AG09319 (cell line): ENCODE measurements at places on chromosomes 4 and X.

DNA sequence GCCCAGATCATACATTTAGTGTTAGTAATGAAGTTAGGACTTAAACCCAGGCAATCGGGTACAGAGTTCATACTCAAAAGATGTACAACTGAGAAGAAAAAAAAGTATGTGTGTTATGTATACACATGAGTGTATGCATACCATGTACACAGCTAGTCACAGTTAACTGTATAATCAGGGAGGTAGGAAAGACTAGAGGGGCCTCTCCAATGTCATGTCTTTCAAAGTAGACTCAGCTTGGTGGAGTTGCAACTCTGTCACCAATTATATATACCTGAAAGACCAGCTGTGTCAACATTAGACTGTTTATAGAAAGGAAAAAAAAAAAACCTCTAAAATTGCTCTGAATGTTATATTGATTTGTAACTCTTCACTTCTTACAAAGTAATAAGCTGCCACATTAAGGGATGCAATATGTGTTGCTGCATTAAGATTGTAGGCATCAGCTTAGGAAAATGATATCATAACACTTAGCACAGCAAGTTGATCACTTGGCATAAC, 167.5 kb downstream of the DCTD start:
- no peak for DNase-seq

GRCh38 chr4:149999485-150000074, 78.7 kb upstream of the DCLK2 start:
- DNase-seq, result peak; percentile 65

GRCh38 chr4:124804584-124804983, 92.1 kb upstream of the ANKRD50 start:
- no peak for DNase-seq

- no peak for DNase-seq
These were observed 13.7 kb downstream of the OCRL start for GRCh38 chrX:129553619-129554288.

GRCh38 chr4:7379719-7380118, 55.0 kb downstream of the PSAPL1 start:
- DNase-seq, result no peak

DNA sequence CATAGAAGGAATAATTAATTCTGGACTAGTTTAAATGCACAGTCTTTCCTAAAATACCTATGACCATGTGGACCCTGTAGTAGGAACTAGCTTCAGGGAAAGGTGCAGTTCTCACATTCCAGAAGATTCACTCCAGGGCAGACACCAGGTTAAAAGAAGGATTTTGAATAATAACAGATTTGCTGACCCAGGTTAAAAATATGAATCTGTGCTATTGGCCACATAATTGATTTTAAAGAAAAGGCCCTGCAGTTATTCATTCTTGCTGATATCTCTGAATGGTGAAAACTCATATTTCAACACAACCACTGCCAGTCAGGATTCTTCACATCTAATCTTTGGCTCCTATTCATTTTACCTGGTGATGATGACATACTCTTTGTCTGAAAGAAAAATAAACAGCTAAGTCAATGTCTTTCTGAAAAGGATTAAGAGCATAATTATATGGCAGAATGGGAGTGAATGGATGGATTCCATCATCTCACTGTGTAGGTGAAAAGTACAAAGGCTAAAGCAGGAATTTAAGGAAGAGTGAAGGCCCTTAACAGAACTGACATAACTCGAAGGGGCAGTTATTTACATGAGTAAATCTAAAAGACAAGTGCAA, 432.8 kb downstream of the PDGFC start:
- DNase-seq, result no peak

- no peak for DNase-seq
These were observed 20.3 kb downstream of the MEPE start for GRCh38 chr4:87853108-87853507.

- DNase-seq, result no peak
These were observed 227.5 kb downstream of the PAPSS1 start for GRCh38 chr4:107492566-107492965.

GRCh38 chr4:104128031-104128849, 366.5 kb downstream of the CXXC4 start:
- no peak for DNase-seq

GRCh38 chrX:13091111-13091765, 46.8 kb upstream of the FAM9C start:
- DNase-seq, result no peak

DNA sequence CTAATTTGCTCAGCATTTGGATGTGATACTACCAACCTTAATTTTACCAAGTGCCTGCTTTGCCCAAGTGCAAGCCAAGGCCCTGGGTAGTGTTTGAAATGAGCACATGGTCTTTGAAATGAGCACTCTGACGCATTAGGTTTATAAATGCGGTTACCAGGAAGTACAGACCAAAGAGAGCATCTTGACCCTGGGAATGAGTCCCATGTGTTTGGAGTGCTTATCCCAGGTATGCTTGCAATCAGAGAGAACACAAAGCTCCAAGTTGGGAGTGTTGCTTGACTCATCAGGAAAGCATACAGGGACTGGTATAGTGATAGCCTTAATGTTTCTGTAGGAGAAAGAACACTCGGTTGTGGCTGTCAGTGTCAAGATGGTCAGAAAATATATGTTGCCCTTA, 203.6 kb upstream of the MAMLD1 start:
- no peak for DNase-seq

- no peak for DNase-seq
These were observed 71.3 kb upstream of the CAMK2D start for GRCh38 chr4:113832803-113833202.

- DNase-seq, result no peak
These were observed 60.0 kb downstream of the SMC1A start for GRCh38 chrX:53362449-53362848.

- DNase-seq, result no peak
These were observed 4.7 kb upstream of the ATP1B4 start for GRCh38 chrX:120357186-120357585.

DNA sequence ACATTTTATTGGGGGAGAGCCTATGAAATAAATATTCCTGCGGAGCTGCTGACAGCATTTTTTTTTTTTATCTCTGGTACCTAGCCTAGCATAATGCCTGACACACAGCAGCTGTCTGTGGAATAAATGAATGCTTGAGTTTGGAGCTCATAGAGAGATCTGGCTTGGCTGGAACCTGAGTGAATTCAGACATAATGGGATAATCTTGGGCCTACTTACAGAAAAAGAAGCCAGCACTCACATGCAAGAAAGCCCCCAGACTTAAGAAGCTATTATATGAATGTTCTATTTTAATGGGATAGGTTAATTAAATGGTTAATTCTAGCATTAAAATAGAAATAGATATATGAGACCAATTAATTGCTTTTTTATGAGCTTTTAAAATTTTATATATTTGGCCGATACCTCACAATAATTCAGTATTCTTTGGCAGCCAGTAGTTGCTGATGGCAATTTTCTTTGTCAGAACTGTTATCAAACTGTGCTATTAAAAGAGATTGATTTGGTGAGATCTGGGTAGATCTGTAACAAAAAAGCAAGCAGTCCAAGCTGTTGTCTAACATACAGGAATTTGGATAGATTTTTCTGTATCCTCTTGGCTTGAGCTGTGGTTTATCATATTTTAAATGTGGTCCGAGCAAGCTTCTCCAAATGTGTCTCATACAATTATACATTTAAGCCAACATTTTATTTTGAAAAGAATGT, 654.2 kb downstream of the PCDH7 start:
- DNase-seq, result no peak

- peak; percentile 39 for DNase-seq
These were observed 8.0 kb downstream of the HERC3 start for GRCh38 chr4:88600176-88600838.

- DNase-seq, result no peak
These were observed 9.2 kb downstream of the PLK4 start for GRCh38 chr4:127889903-127890302.

GRCh38 chr4:52059372-52059771, 8.3 kb downstream of the SPATA18 start:
- peak; percentile 43 for DNase-seq

- no peak for DNase-seq
These were observed 85.7 kb downstream of the JAKMIP1 start for GRCh38 chr4:6114601-6115000.

GRCh38 chr4:88522702-88523324, 763 bp downstream of the PYURF start:
- no peak for DNase-seq

- DNase-seq, result no peak
These were observed 31.5 kb upstream of the DIPK2B start for GRCh38 chrX:45232139-45232538.

DNA sequence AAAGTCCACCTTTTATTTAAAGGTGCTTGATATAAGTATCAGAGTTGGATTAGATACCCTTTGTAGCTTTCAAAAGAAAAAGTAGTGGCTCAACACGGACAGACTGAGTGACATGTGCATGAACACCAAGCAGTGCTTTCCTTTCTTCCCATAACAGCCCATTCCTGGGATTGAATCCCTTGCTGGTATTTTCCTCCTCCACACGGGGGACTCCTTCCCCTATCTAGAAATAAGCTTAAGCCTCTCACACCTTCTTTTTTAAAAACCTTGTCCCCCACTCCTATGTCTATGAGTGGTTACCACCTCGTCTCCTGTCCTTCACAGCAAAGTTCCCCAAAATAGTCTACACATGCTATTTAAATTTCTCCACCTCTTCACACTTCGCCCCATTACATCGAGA, 5.1 kb downstream of the AP1S2 start:
- DNase-seq, result no peak

DNA sequence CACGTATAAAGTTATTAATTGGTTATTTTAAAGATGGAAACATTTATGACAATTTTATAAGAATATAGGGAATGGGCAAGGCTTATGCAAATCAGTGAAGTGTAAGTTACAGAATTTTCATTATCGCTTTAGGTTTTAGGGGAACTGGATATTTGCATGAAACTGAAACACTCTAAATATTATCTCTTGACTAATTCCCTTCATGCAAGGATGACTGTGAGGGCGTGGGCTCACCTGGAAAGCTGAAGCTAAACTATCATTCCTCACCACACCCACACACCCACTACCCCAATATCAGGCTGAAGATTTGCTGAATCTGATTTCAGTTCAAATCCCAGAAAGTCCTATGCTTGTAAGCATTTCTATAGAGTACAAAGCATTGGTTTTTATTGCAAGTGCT, 81.7 kb upstream of the ARHGAP24 start:
- no peak for DNase-seq

DNA sequence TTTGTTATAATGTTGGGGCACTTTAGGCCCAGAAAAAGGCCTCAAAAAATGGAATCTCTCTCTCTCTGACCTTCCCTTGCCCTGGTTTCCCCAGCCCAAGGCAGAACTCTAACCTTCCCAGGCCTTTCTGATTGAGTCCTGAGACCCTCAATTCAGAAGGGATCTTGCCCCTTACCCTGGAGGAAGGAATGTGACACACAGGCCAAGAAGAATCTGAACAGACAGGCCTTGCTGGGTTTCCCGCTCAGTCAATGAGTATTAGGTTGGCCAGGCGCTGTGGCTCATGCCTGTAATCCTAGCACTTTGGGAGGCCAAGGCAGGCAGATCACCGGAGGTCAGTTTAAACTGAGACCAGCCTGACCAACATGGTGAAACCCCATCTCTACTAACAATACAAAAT, 27.6 kb downstream of the ELOVL6 start:
- DNase-seq, result no peak

GRCh38 chr4:93317561-93317960, 511.0 kb upstream of the ATOH1 start:
- no peak for DNase-seq

GRCh38 chrX:21958916-21959315, 18.4 kb downstream of the SMS start:
- no peak for DNase-seq

- no peak for DNase-seq
These were observed 370.0 kb downstream of the GPAT3 start for GRCh38 chr4:83905952-83906351.

- DNase-seq, result peak; percentile 48
These were observed 3.2 kb upstream of the STIM2 start for GRCh38 chr4:26857278-26858034.

- DNase-seq, result no peak
These were observed 15.2 kb downstream of the SHROOM4 start for GRCh38 chrX:50798783-50799182.

- no peak for DNase-seq
These were observed 67.0 kb upstream of the AGA start for GRCh38 chr4:177509226-177509745.

GRCh38 chr4:93617606-93618005, 210.9 kb upstream of the ATOH1 start:
- no peak for DNase-seq

- DNase-seq, result no peak
These were observed 74.6 kb upstream of the MID1IP1 start for GRCh38 chrX:38726612-38727011.
